Stimulated activated CD8-positive, alpha-beta memory T cell treated with anti-CD3 and anti-CD28 coated beads, Interleukin-15, amount 100 ng/mL, for 4 hours (primary cell): ENCODE measurements at places on chromosomes 3 and 15.

DNA sequence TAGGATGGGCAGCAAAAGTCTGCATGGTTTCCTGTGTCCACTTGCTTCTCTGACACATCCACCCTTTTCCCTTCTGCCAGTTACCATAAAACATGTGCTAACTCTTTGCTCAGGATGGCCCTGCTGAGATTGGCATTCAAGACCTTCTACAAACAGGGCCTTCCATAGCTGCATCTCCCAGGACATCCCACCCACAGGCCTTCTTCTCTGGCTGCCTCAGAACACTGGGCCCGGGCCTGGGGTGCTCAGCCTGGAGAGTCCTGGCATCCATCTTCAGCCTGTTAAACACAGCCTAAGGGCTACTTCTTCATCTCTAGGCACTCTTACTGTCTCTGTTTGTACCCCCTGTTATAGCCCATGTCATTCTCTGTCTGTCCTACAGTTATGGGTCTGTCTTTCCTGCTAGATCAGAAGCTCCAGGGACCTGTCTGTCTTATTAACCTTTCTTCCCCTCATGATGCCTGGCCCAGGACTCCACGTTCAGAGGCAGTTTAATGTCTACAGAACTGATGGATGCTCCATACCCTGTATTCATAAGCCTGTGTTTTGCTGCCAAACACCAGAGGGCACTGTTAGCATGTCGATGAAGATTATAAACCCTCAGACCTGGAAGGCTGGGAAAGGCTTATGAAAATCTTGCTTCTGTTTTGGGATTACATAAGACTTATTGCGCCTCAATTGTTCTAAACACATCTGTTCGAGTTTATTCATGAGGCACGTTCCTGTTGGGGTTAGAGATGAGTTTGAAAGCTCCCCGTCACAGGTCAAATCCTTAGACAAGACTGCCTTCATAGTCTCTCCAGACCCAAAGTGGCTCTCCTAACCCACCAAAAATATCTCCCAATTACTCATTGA, 16.5 kb downstream of the SEMA3G start:
- DNase-seq: no peak

DNA sequence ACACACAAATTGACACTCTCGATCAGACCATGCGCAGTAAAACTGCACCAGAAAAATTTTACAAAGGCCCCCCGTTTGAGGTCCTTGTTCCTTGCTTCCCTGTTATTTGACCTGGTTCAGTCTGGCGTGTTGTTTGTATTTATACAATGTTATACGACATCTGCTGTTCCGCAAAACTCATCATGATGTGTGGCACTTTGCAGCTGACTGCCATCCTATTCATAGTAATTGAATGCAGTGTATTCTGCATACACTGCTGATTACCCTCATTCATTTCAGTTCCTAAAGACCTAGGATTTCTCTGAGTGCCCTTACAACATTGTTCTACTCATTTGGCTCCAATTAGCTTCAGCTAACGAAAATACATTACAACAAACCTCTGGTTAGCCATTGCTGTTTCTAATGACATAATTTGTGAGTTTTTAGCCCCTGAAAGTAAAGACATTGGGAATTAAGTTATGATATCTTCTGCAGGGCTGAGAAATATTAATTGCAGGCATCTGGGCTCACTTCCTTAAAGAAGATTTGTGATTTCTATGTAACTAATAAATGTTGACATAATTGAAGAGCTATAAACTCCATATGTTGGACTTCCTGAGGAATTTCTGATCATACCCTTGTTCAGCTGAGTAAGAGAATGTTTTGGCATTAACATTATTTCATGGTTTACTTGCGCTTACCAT, 75.7 kb downstream of the C3orf38 start:
- no peak for DNase-seq

DNA sequence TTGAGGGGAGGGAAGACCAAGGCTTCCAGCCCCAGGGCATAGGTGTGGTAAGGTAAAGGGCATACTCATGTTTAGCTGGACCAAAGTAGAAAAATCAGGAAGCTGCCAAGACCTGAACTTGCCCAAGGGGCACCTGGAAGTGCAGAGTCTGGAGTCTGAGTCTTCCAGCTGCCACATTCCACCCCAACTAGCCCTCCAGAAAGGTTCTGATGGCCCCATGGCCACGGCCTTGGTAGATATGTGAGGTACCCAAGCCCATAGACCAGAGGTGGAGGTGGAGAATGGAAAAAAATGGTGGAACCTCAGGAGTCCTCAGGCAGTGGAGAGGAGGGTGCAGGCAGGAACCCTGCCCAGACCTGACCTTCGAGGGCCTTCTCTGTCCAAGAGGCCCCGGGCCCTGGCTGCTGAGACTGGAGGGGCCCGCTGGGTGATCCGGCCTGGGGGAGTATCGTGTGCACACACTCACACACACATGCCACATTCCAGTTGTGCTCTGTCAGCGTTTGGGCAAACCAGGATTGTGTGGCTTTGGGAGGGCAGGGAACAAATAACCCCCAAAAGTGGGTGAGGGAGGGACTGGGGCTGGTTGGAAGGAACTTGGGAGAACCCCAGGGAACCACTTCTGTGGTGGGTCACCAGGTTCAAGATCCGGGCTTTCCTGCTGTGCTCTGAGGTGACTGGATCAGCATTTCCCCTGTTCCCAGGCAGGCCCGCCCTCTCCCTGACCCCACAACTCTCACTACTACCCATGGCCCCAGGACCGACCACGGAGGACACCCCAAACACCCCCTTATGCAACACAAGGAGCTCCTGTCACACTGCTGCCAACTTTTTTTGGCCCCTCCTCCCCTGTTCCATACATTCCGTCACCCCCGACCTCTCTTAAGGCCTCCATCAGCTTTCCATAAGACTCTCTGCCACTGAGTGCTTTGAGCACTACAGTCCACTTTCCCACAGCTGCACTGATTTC, 11.6 kb downstream of the MYL3 start:
- DNase-seq: no peak

DNA sequence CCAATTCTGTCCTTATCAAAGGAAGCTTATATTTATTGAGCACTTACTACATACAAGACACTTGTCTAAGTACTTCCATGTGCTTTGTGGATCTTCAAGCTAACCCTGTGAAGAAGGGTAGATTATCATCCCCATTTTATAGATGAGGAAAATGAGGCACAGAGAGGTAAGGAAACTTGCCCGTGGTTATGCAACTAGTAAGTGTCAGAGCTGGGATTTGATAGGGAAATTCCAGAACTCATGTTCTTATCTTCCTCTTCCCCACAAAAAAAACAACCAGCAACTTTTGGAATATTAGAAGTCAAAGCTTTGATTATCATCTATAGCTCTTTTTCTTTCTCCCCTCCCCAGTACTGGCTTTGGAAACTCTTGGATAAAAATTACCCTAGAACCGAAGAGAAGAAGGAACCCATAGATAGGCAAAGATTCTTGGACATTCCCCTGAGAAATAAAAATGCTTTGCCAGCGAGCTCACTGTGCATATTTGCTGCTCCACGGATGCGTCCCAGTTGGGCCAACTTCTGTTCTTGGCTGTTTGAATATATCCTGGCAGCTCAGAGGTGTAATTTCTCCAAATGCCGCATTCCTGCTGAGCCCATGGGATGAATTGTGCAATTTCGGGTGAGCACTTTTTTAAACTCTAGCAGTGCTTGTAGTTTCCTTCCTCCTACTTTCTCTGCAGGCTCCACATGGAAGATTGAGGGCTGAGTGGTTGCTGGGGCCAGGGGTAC, 591.5 kb upstream of the CFAP20DC start:
- no peak for DNase-seq

DNA sequence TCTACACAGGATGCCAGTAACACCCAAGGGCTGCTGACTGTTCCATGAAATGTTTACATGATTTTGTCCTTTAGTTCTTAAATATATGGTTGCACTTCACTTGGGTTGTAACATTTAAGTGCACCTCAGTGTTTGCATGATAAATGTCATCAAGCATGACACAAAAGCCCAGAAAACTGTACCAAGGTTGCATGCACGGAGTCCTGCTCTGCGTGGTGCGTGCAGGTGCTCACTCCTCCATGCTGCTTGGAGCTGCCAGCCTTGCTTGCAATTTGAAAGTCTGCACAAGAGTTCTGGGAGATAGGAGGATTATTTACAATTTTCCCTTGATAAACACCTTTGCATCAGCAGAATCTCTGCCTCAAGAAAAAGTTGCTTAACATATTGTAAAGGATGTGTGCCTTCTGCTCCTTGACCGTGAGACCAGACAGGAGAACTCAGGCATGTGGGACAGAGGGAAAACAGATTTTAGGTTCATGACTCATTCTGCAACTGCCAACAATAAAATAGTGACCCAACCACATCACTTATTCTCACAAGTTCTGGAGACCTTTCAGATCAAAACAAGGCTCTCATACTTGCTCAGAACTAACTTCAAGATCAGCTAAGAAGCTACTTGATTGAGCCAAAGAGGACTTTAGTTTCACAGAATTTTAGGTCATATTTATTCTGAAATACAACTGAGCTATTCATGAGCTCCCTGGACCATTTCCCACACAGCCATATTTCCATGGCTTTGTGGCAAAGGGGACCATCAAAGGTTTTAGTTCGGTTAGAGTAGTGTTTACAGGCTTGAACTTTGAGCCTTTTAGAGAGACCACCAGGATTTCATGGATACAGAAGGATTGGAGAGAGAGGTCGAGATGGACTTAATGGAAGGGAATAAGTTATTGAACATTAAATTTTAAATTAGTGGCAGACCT, 128.4 kb upstream of the ZBED2 start:
- no peak for DNase-seq

GRCh38 chr15:79092382-79092781, 1.8 kb upstream of the RASGRF1 start:
- no peak for DNase-seq

GRCh38 chr3:158725348-158726011, 6.8 kb downstream of the RARRES1 start:
- no peak for DNase-seq

DNA sequence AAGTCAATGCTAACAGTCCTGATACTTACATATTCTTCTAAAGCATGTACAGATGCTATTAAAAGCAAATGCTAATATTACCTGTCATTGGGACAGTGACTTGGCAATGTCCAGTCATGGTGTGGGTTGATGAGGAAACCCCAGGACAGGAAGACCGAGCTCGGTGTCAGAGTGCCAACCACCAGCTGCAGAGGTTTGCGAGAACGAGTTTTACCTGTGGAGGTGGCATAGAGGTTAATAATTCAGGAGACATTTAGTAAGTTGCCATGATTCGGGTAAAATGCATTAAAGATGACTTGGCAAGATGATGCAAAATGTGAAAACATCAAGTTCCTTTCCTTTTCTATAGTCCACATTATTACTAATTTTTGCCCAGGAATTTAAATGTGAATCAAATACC, 94.5 kb downstream of the ABI3BP start:
- DNase-seq: no peak

DNA sequence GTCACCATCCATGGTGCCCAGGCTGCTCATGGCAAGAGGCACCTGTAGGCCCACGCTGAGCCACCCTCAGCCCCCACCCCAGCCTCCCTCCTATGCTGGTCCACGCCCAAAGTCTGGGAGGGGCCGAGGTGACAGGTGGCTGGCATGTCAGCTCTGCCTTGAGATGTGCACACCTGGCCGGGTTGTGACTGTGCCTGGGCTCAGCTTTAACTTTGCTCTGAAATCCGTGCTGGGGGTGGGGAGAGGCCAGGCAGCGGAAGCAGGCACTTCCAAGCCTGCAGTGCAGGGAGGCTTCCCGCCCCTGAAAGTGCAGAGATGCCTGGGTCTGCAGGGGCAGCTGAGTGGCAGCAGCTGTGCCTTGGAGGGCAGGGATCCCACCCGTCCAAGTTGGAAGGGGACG, 1124.8 kb downstream of the SI start:
- no peak for DNase-seq

- DNase-seq: no peak
These were observed 1.1 kb downstream of the CMTM8 start for GRCh38 chr3:32239307-32240158.
